ENCODE measurements at places on chromosomes 11 and 22.

- no peak for DNase-seq
Measured at GRCh38 chr11:121311373-121311772, 18.8 kb downstream of the SC5D start.

GRCh38 chr11:105647780-105648179 lies 37.9 kb downstream of the GRIA4 start:
- no peak for DNase-seq

DNA sequence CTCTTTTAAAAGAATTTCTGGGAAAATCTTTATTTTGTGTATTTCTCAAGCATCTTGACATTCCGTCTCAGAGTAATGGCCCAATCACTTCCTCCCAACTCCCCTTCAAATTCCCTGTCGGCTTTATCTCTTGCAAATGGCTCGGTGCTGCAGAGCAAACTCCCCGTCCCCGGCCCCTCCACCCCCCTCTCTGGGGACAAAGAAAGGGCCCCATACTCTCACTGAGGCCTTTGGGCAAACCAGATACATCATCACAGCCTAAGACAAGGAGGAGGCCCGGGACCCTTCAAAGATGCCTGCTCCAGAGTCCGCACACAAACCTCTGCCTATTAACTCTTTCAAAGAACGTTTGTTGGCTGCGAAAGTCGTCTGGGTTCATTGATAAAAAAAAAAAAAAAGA lies 3.9 kb upstream of the SMIM38 start:
- no peak for DNase-seq

DNA sequence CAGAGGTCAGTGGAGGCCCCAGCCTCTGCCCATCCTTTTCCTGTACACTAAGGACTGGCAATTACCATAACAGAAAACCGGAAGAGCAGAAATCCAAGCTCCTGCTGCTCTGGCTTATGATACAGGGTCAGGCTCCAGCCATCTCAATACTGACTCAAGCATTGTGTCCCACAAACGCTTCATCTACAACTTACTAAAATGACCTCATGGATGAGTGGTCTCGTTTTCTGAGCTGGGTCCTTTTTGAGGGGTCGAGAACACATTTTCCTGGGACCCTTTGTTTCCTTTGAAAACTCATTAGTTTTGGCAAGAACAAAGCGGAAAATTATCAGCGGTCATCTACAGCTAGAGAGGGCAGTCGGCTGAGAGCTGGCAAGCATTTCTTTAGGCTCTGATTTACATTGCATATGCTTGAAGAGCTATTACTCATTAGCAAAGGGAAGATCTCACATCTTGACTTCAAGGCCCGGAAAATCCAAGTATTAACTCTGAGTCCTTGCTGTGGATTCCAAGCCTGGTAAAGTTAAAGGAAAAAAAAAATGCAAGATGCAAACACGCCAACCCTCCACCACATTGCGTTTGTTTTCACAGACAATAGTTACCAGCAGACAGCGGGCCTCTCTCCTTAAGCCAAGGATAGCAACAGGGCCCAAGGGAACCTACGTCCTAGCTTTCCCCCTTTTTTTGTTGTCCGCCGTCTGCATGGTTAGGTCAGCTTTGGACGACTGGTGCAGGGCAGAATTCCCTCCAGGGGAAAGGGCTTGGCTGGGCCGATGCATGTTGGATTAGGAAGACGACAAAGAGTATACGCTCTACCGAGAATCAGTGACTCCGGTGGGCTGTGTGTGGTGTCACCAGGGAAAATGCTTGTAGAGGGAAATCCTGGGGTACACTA lies 1.8 kb downstream of the TESMIN start:
- no peak for DNase-seq

DNA sequence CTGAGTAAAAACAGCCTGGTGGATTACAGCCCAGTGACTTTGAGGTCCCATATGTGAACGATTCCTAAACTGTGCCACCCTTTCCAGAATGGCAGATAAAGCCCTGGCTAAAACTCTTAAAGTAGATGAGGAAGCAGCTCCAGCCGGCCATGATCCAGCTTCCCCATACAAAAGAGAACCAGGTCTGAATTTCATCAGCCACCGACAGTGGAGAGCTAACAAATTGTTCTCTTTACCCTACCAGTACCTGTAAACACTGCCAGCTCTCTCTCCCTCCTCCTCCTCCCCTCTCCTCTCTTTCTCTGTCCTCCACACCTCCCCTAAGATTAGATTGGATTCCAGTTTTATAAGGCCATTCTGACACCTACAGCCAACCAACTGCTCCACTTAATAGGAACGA lies 176.9 kb downstream of the DSCAML1 start:
- DNase-seq, result no peak

DNA sequence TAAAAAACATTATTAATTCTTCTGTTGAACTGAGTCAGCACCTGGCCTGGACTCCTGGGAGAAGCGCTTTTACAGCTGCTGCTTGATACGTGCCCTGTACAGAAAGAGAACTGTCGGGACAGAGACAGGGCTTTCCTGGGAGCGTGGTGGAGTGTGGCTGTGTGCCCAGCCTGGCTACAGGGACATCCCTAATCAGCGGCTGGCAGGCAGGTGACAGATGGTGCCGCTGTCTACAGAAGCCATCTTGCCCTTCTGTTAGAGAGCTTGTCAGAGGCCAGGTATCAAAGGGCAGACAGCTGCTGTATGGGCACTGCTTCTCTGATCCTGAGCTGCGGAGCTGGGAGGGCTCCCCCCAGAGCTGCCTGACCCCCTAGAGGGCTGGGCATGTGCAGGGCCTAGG lies 361.8 kb downstream of the TENM4 start:
- DNase-seq, result no peak

GRCh38 chr22:29062286-29062821 lies 723 bp upstream of the C22orf31 start:
- no peak for DNase-seq

- no peak for DNase-seq
Measured at GRCh38 chr11:118639899-118640298, 32.5 kb downstream of the PHLDB1 start.

DNA sequence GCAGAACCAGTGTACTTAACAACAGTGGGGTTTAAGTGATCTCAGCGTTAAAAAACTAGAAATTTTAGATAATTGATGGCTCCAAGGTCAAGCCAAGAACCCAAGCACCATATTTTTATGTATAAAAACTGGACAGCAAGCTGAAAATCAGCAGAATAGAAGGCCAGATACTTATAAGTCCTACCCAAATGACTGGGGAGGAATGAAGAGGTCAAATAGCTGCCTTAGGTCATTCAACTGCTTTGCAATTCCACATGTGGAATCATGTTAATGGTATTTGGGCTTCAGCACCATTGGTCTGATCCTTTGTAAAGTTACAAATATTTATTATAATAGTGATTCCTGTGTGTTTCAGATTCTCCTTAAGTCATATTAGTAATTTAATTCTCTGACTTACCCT lies 108.4 kb downstream of the FAT3 start:
- DNase-seq, result no peak

GRCh38 chr11:20839231-20839630 lies 169.8 kb downstream of the NELL1 start:
- DNase-seq, result no peak

DNA sequence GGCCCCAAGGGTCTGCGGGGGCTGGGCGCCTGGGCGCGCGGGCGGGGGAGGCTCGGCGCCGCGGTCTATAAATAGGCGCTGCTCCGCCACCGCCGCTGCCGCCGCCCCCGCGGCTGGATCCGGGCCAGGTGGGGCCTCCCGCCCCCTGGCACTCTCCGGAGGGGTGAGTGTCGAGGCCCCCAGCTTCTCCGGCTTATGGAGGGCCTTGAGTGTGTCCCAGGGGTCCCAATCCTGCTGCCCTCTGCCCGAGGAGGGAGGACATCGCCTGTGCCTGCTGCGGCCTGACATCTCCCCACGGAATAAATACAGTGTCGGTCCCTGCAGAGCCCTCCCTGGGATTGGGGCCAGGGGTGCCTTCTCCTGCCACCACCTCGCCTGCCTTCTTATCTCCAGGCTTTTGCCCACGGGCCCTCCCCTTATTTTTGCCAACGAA lies 4.3 kb upstream of the GP1BB start:
- no peak for DNase-seq

DNA sequence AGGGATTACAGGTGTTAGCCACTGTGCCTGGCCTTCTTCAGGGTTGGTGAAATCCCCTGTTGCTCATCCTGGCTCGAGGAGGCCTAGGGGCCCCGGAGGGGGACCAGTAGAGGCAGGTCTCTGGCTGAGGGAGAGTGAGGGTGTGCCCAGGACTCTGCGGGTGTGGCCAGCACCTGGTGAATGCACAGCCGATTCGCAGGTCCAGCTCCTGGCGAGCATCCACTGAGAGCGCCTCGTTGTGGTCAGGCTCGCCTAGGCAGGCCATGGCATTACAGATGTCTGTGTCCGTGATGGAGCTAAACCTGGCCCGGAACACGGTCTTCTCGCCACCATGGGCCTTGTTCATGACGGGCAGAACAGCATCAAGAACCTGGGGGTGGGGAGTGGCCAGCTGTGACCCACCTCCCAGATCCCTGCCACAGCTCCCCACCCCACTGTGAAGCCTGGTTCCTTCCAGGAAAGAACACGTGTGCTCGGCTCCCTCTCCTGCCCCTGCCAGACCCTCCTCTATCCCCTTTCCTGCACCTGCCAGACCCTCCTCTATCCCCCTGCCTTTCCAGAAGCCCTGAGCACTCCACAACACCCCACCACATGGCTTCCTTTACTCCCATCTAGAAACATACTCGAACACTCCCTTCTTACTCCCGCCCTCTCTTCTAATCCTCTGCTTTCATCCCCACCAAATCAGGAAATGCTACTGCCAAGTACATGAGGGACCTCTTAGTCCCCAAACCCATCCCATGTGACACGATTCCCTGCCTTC lies 12.4 kb downstream of the TOP3B start:
- DNase-seq, result no peak

DNA sequence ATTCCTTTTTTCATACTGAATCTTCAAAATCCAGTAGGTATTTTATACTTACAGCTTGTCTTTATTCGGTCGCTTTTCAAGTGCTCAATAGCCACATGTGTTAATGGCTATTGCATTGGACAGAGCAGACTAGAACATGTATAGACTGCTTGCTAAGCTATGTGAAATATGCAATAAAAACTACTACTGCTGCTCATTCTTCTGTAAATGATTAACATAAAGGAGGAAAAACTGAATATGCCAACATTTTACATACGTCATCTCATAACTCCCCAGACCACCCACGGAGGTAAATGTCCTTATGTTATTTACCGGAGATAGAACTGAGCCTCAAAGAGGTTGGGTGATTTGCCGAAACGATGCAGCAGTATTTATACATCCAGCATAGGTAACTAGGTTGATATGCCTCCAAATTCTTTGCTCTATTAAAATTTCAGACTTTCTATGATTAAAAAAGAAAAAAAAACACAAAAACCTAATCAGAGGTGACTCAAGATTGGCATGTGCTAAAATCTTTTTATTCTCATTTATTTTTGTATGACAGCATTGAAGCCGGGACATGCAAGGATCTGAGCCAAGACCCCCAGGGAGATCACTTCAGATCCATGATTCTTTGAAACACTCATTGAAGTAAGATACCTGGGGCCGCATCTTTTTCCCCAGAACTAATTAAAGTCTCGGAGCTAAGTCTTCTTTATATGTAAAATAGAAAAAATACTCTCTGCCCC lies 78.5 kb upstream of the OR5AK2 start:
- DNase-seq, result no peak

DNA sequence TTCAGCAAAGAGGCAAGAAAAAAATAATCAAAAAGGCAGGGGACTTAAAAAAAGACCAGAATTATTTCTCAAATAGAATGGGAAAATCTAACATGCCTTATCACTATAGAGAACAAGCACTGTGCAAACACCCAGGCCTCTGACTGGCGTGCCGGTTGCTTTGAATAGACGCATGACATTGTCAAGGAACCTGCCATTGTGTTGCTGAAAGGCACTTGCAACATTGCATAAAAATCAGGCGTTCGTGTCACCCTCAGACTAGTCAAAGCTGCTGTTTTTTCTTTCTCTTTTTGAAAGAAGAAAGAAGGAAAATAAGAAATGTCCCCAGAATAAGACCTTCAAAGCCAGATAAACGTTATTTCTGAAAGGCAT lies 549.3 kb upstream of the CADM1 start:
- no peak for DNase-seq

- no peak for DNase-seq
Measured at GRCh38 chr11:104064034-104064630, 27.7 kb downstream of the DDI1 start.

DNA sequence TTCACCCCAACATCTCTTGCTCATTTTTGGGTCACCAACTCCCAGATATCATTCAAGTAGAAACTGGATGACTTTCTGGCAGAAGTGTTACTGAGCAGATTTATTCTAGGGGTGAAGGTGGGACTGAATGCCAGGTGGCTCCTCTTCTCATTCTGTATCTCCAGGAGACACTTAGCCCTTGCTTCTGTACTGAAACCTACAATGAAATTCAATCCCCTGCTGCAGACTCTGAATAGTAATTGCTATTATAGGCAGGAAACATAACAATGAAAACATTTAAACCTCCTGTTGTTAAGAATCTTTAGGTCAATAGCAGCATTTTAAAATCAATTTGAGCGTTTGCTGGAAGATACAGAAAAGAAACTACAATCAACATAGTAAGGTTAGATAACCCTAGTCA lies 879.4 kb upstream of the TENM4 start:
- DNase-seq, result no peak

DNA sequence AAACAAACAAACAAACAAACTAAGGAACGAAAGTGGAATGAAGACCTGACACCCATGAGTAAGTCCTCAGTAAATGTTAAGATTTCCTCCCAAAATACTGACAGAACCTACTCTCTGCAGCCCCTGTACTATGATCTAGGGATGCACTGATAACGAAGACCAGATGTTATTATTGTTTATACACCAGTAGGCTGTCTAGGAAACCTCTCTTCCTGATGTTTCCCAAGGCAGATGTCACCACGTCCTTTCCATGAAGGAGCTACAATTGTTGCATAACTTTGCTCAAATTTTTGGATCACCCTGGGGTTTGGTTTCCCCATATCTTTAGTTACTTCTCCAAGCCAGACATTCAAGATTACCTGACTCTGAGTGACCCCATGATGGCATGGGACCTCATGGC lies 340.7 kb downstream of the MIAT start:
- no peak for DNase-seq

GRCh38 chr11:67031791-67032561 lies 9.0 kb downstream of the SYT12 start:
- no peak for DNase-seq

DNA sequence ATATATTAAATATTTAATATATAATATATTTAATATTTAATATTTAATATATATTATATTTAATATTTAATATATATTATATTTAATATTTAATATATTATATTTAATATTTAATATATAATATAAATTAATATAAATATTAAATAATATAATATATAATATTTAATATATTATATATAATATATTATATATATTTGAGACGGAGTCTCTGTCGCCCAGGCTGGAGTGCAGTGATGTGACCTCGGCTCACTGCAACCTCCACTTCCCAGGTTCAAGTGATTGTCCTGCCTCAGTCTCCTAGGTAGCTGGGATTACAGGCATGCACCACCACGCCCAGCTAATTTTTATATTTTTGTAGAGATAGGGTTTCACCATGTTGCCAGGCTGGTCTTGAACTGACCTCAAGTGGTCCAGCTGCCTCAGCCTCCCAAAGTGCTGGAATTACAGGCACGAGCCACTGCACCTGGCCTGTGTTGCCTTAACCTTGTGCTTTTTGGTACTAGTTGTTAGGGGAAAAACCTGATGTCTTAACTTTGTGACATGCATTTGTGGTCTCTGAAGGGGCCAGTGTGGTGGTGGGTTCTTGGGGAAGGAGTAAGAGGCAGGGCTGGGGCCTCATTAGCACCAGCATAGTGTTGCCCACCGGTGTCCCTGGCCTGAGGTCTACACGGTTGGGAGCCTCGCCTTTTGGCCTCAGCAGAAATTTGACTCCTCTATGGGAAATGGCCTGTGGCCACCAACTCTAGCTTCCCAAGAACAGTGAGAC lies 16.6 kb downstream of the SEC14L3 start:
- no peak for DNase-seq
